Activated T-helper 1 cell treated with anti-CD3 and anti-CD28 coated beads, Interleukin-12 subunit alpha, Interleukin-12 subunit beta, Interleukin-2, Interleukin-4 antibody, amounts not matched to agents 30 ng/mL and 10 ng/mL and 1 ng/mL, durations not matched to agents 14 hours and 24 hours and 36 hours (primary cell): ENCODE measurements at places on chromosomes 7 and 10.

- no peak for DNase-seq
These were observed 1.3 kb downstream of the NRCAM start for GRCh38 chr7:108454674-108455550.

DNA sequence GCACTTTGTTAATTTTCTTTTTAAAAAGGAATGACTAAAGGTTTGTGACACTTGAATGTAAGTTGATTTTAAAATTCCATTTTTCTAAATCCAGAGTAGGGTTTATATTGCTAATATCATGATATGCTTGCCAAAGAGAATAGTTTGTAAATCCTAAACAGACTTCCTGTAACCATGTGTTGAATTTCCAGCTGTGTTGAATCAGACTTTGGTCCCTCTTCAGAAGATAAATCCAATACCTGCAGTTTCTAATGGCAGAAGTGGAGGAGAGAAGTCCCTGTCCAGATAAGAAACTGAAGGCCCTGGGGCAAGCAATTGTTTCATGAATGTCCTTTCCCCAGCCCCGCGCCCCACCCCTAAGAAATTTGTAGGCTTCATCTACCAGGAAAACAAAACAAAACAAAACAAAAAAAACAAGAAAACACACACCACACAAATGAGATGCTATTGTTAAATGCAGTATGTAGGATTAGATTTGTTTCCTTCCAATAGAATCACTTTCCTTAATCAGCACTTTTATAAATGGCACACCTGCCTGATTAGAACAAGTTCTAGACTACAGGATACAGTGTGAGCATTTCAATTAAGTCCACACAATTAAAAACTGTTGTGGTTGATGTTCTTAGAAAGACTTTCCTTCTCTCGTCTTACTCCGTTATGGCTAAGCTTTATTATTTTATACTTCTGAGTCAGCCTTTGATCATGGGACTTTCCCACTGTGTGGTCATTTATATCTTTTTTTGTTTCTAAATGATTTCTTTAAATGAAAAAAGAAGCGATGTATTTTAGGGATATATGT is 122.8 kb downstream of the KAT6B start:
- DNase-seq = no peak

DNA sequence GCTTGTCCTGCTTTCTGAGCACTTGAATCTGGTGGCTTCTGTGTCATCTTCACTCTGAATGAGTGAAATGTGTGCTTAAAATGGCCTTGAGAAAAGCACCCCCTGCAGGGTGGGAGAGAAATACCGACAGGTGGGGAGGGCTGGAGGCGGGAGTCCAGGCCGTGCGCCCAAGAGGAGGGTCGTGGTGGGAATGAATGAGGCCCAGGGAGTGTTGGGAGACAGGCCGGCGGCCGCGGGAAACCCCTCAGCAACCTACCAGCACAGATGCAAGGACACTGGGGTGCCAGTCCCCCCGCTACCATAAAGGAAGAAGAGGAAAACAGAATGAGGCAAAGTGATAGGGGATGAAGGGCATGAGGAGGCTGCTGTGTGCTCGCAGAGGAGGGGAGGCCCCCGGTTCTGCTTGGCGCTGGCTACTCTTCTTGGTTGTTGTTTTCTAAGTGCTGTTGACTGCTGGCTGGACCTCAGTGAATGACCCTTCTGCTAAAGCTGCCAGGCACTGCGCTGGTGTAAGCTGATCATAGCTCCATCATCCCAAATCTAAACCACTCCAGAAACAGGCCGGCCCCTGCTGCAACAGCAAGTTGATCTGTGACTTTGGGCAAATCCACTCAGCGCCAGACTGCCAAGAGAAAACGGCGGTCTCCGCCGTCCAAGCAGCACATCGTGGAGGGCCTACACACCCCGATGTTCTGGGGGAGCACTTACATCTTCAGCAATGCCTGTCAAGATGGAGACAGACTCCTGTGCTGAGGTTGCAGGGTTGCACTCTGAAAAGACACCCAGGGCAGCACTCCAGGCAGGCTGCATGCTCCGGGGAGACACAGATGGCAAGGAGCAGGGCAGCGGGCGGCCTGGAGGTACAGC is 378.5 kb downstream of the DNAJB6 start:
- DNase-seq = no peak

DNA sequence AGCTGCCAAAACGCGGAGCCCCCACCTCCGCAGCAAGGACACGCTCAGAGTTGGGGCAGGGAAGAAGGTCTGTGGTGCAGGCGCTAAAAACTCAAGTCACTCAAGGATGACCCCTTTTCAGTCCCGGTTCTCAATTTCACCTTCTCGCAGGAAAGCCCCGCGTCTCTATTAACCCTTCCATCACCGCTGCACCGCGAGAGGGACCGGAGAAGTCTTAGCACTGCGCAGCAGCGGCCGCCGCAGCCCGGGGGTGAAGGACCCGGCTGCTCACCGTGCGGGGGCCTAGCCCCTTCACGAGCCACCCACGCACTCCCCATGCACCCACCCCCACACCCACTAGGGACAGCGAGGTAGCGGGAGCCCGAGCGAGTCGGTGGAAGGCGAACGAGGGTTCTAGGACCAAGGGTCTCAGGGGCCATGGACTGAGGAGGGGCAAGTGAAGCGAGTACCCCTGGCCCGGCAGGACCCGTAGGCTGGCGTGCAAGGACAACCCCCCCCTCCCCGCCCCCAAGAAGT is 162.9 kb downstream of the SH3PXD2A start:
- no peak for DNase-seq

- DNase-seq = no peak
These were observed 14.0 kb upstream of the UNCX start for GRCh38 chr7:1218541-1219165.

DNA sequence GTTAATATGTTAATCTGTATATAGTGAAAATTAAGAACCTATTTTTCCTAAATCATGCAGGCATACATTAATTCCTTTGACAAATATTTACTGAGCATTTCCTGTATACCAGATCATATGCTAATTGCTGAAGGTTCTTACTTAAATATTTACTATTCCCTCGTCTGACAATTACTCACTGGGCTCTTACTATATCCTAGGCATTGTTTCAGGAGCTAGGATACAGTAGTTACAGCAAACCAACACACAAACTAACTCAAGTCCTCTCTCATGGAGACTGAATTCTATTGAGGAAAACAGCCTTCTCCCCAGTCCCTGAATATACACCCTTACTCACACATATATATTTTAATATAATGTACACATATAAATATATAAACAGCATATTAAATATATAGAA is 786.0 kb downstream of the NRG3 start:
- no peak for DNase-seq

- DNase-seq = no peak
These were observed 30.4 kb upstream of the HABP2 start for GRCh38 chr10:113522460-113522859.

- DNase-seq = no peak
These were observed 89.1 kb downstream of the NEUROD6 start for GRCh38 chr7:31251441-31251840.

DNA sequence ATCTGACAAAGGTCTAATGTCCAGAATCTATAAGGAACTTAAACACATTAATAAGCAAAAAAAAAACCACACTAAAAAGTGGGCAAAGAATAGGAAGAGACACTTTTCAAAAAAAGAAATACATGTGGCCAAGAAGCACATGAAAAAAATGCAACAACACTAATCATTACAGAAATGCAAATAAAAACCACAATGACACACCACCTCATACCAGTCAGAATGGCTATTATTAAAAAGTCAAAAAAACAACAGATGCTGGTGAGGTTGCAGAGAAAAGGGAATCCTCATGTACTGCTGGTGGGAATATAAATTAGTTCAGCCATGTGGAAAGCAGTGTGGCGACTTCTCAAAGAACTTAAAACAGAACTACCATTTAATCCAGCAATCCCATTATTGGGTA is 119.0 kb downstream of the LMBR1 start:
- no peak for DNase-seq

GRCh38 chr7:2445898-2446555 is 30.2 kb downstream of the GRIFIN start:
- DNase-seq = no peak

DNA sequence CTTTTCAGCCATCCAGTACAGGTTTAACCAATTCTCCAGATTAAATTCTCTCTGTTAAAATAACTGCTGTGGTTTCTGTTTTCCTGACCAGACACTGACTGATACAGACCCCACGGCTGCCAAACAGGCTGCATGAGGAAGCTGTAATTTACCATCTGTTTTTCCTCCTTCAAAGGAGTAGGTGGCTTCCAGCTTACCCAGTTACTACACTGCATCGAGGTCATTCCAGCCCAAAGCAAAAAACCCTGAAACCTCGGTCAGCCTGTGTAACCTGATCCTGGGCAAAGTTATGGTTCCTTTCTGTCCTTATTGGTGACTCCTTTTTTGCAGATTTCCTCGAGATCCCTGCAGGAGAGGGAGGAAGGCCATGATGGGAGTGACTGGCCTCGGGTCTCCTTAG is 27.9 kb upstream of the LOXL4 start:
- DNase-seq = no peak

DNA sequence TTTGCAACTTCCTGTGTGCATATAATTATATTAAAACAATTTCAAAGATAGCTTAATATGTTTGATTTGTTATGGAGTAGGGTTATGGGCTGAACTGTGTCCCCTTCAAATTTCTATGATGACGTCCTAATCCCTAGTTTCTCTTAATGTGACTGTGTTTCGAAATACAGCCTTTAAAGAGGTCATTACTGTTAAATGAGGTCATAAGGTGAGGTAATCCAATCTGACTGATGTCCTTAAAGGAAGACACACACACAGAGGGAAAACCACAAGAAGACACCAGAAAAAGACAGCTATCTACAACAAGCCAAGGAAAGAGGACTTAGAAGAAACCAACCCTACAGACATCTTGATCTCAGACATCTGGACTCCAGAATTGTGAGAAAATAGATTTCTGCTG is 407.4 kb downstream of the MAGI2 start:
- no peak for DNase-seq

DNA sequence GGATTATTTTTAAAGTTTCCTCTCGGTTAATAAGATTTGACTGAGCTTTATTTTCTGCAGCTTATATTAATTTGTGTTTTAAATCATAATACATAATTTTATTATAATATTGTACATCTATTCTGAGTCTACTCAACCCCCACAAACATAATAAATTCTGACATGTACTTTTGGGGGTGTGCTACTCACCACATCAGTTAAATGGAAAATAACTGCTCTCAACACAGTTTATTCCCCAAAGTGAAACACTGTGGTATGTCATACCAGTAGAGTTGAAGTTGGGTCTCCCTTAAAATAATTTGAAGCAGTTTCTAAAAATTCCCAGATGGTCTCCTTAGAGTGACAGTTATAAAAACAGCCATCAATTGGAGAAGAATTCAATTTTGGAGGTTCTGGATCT is 463.2 kb downstream of the PHTF2 start:
- no peak for DNase-seq

DNA sequence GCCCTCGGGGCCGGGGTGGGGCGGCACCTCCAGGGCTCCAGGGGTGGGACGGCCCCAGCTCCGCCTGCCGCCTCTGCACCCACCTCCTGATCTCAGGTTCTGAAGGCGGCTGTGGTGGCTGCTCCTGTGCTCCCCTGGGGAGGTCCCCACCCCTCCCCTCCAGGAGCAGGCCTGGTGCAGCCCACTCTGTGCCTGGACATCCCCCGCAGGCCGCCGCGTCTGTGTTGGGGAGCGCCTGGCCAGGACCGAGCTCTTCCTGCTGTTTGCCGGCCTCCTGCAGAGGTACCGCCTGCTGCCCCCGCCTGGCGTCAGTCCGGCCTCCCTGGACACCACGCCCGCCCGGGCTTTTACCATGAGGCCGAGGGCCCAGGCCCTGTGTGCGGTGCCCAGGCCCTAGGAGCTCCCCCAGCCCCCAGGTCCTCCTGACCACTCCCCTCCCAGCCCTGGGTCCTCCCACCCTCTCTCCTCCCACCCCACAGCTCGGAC is 5.5 kb downstream of the CYP2W1 start:
- no peak for DNase-seq

DNA sequence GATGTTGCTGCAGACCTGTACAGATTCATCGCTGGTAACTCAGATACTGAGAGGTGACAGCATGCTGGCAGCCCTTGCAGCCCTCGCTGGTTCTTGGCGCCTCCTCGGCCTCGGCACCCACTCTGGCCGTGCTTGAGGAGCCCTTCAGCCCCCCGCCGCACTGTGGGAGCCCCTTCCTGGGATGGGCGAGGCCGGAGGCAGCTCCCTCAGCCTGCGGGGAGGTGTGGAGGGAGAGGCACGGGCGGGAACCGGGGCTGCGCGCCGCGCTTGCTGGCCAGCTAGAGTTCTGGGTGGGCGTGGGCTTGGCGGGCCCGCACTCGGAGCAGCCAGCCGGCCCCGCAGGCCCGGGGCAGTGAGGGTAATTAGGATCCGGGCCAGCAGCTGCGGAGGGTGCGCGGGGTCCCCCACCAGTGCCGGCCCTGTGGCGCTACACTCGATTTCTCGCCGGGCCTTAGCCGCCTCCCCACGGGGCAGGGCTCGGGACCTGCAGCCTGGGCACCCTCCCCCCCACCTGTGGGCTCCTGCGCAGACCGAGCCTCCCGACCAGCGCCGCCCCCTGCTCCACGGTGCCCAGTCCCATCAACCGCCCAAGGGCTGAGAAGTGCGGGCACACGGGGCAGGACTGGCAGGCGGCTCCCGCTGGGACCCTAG is 12.2 kb upstream of the GTPBP10 start:
- no peak for DNase-seq

DNA sequence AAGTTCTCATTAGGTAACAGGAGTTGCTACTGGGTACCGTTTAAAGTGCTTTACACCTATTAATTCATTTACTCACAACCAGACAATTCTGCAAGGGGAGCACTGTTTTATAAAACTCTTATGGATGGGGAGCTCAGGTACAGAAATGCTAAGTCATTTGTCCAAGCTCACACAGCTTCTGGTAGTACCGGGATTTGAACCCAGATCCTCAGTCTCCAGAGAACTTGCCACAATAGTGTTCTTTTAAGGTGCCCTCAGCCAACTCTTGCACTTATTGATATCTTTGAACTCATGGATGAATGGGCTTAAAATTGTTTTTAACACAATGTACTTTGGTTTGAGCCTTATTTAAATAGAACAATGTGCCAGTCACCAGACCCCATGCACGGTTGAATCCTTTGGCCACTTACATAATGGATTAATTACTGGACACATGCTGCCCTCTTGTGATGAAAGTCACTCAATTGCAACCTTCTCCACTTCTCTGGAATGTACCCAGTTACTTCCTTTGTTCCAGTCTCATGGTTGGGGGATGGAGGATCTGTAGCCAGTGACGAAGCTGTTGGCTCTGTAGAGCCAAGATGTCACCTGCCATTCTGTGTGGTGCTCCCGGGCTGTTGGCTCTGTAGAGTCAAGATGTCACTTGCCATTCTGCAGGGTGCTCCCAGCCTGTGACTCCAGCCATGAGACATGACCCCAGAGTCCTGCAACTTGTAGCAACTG is 65.6 kb downstream of the NOD1 start:
- DNase-seq = no peak

DNA sequence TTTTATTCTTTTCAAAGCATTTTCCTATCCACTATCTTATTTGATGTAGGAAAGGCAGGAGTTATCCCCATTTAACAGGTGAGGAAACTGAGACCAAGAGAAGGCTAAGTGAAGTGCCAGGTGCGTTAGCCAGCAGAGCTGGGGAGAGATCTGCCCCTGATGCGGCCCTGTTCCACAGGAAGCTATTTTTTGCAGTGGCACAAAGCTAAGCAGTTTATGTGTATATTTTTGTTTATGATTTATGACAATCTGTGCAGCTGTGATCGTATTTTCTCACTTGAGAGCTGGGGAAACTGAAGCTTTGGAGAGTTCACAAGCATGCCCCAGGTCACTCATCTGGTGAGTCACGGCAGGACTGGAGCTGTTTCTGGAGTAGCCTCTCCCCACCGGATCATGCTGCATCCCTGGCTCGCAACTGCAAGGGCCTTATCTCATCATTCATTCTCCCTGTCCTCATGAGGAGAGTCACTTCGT is 38.8 kb downstream of the SLC29A3 start:
- DNase-seq = no peak

GRCh38 chr10:132538790-132539421 is 1.3 kb downstream of the INPP5A start:
- DNase-seq = no peak
